ENCODE measurements at places on chromosomes 7 and 10.

GRCh38 chr7:2357571-2357970 is 2.9 kb downstream of the EIF3B start:
- no peak for DNase-seq

DNA sequence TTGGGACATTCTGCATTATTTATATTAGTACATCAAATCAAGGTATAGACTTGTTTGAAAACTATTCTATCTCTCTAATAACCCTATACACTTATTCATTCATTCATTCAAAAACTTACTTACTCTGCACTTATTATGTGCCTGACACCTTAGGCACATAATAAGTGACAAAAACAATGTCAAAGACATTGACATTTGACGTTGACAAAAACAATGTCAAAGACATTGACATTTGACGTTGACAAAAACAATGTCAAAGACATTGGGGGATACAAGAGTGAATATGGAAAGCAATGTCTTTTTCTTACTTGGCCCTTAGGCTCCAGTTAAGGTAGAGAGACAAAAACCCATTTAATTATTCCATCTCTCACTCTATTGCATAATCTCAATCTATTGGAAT is 116.0 kb downstream of the CNTNAP2 start:
- no peak for DNase-seq

GRCh38 chr10:79981450-79982361 is 32.8 kb upstream of the SFTPD start:
- DNase-seq: peak; percentile 47

DNA sequence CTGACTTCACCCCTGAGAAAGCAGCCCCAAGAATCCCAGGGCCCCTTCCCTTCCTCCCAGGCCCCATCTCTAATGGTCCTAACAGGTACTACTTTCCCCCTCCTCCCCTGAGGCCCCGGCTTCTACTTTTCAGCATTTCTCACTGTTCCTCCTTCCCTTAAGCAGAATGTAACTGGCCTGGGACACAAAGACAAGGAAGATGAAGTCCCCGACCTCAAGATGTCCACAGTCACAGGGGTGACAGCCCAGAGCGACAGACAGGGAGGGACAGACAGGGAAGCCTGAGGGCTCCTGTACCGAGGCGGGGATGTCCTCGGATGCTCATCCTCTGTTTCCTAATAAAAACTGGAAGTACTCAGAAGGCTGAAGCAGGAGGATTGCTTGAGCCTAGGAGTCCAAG is 11.6 kb downstream of the AOC1 start:
- no peak for DNase-seq

DNA sequence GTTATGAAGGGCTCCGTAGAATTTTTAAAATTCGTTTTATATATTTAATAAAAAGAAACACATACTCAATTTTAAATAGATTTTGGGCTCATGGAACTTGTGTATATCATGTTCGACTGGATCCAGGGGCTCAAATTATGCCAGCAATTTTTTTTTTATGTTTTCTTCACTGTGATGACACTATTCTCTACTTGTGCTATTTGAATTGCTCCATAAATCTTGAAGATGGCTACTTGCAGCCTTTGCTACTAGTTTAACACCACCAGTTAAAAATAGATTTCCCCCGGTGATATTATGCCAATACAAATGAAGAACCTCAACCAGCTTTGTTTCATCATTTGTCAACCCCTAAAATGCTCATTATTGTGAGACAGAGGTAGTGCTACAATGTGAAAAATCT is 933.2 kb downstream of the IPMK start:
- no peak for DNase-seq

DNA sequence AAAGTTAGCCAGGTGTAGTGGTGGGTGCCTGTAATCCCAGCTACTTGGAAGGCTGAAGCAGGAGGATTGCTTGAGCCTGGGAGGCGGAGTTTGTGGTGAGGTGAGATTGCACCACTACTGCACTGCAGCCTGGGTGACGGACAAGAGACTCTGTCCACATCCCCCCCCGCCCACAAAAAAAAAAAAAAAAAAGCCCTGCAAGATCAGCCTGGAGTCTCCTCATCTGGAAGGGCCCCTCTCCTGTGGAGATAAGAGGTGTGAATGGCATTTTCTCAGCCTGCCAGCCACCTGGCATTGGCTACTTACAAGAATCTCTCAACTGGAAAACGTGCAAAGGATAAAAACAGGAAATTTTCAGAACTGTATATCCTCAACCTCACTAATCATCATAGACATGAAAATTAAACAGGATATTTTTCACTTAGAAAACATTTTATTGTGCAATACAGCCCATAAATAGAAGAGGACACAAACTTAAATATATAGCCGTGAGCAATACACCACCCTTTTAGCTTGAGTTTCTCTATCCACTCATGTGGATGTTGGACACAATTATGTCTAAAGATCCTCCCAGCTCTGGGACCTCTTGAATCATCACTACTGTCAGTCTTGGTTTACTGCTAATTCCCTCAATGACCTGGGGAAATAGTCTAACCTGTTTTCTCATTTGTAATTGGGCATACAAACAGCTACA is 11.3 kb upstream of the TSPAN15 start:
- no peak for DNase-seq

DNA sequence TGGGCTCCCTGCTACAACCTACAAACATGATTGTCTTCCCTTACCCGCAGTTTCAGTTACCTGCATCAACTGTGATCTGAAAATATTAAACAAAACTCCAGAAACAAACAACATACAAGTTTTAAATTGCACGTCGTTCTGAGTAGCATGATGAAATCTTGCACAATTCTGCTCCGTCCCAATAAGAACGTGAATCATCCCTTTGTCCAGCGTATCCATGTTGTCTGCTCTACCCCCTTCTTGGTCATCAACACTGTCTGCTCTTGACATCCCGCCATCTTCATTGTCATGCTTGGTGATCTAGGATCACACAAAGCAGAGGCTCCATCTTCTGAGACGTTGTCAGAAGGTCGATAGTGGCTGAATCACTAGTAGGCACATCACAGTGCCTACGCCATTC is 53.9 kb downstream of the ACADSB start:
- DNase-seq: no peak
